MV-4-11 (cell line): ENCODE measurements at places on chromosomes 3 and 15.

GRCh38 chr3:178386880-178387279, 149.4 kb upstream of the KCNMB2 start:
- no peak for DNase-seq

GRCh38 chr3:185422677-185423076, 59.7 kb downstream of the MAP3K13 start:
- DNase-seq = no peak

DNA sequence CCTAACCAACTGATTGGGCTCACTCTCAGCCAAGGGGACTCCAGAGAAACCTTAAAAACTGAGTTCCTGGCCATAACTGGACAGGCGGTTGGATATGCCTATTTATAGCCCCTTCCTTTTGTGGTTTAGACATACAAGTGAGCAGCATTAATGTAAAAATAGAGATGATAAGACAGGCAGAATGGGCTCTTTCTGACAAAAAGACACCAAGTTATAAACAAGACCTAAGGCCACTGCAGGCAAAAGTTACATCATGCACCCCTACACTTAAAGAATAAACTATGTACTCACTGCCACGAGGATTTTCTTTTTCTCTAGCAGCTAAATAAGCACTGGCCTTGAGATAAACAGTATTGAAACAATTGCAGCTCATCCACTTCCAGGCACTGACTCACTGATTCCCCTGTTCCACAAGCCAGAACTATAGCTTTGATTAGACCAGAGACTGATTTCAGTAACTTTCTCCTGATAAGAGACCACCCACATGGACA, 30.1 kb downstream of the SUCNR1 start:
- DNase-seq = peak; percentile 41

- peak; percentile 9 for DNase-seq
Observed at GRCh38 chr3:19149368-19149767, 1.1 kb downstream of the KCNH8 start.

- no peak for DNase-seq
Observed at GRCh38 chr3:97949743-97950142, 22.5 kb downstream of the RIOX2 start.

- no peak for DNase-seq
Observed at GRCh38 chr3:31758322-31758965, 222.6 kb downstream of the OSBPL10 start.

GRCh38 chr15:65888981-65889380, 19.7 kb downstream of the RAB11A start:
- no peak for DNase-seq

DNA sequence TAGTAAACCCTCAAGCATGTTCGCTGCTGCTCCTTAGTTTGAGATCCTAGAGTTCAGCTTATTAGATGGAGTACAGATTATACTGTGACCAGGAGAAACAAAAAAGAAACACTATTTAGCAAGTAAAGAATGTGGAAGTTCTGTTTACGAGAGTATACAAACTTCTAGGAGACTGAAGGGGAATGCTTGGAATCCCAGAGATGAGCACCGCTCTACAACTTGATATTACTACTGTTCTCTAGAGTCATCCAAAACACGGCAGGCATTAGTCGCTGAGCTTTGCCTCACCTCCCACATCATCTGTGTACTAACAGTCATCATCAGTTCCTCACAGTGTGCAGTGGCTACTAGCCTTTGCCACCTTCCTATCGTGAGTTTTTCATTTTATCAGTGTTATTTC, 121.4 kb upstream of the CHRM5 start:
- DNase-seq = no peak

GRCh38 chr3:181887685-181888084, 176.0 kb downstream of the SOX2 start:
- DNase-seq = no peak

DNA sequence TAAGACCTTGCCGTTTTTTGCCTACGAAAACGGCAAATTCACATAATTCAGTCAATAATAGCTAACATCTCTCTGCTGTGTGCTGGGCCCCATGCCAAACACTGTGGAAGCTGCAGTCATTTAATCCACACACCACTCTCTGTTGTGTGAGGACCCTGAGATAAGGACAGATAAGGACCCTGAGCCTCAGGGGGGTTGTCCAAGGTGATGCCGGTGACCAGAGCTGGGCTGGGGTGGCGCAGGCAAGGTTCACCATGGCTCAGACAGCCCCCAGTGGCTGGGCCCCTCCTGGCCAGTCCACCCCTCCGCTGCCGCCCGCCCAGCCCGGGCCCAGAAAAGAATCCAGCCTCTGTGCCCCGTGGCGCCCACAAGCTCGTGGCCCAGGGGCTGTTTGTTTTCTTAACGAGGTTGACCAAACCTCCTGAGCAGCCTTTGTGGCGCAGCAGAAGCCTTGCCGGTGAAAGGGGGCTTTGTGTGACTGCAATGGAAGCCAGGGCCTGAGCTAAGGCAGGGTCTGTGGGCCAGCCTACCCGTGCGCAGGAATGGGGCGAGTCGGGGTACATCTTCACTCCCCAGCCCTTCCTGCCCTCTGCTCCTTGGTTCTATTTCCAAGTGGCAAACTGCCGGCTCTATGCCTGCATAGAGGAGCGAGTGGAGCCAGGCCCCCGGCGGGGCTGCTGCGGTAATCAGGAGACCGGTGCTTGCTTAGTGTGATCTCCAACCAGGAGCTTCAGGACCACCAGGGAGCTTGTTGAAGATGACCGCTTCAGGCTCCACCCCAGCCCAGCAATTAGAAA, 4.4 kb upstream of the SNX22 start:
- DNase-seq = no peak

DNA sequence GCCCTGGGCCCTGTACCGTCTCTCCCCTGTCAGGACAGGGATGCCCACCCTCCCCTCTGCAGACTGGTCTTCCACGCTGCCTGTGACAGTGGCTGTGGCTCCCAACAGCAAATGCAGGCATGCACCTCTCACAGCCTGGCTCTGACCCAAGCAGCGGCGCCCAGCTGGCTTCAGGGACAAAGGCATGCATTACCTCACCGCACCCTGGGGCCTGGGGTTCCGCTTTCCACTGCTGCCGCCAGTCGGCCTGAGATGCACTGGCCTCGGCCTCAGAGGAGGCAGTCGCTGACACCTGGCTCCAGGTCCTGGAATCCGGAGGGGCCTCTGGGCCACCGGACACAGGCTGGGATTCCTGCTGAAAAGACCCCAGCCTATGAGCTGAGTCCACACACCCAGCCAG, 70.3 kb downstream of the SCN5A start:
- no peak for DNase-seq

DNA sequence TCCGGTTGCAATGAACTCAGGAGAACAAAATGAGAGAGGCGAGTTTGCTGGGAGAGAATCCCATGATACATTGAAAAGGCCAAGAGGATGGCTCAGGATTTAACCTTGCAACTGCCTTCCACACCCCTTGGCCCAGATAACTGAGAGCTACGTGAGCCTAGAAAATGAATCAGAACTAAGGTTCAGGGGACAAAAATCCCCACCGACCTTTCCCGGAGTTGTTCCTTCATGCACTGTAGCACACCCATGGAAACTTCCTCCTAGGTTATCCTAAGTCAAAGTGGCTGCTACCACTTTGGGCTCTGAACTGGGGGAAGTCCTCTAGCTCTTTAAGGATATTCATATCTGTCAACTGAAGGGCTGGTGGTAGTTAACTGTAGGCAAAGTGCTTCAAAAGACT, 58.3 kb upstream of the SLC4A7 start:
- DNase-seq = no peak

DNA sequence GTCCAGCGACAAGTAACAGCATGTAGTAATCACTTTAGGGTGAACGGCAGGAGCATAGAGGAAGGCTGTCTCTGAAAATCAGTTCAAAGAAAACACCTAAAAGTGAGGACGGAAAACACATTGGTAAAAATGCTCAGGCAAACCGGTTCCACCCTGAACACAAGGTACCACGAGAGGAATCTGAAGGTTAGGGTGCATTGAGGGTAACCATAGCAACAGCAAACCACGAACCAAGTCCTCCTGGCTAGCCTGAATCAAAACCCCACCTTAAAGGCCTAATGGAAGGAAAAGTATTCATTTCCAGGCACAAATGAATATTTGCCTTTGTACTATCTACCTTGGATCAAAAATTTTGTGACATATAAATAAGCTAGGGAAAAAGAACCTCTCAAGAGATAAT, 315.0 kb downstream of the OCA2 start:
- DNase-seq = no peak

GRCh38 chr3:4887177-4887576, 92.1 kb upstream of the BHLHE40 start:
- DNase-seq = no peak

GRCh38 chr3:45656575-45657363, 32.4 kb upstream of the SACM1L start:
- DNase-seq = peak; percentile 89

GRCh38 chr3:190676481-190676880, 162.6 kb downstream of the IL1RAP start:
- DNase-seq = no peak

DNA sequence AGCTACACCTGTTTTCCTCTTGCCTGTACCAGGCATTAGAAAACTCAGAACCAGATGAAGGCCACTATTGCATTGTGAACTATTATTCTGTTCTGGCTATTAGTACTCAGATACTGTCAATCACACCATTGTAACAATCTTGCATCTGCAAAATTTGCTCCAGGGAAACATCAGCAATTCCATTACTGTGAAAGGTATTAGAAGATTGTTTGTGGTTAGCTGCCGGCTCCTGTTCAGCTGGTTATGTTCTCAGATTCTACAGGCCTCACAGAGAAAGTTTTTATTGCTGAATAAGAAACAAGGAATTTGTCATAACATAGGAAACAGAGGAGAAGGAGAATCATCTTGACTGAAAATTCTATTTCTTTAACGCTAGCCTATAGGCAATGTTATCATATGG, 179.9 kb downstream of the PLOD2 start:
- no peak for DNase-seq

GRCh38 chr3:39724233-39724846, 85.1 kb upstream of the MYRIP start:
- DNase-seq = no peak

- DNase-seq = no peak
Observed at GRCh38 chr3:70754314-70754713, 441.9 kb upstream of the MDFIC2 start.
